ENCODE measurements at places on chromosomes 4 and X. TPM values are rescaled to one million over a fixed set of nuclear protein-coding genes. Genes with fewer than 3 reads are reported as not detected.

- H3K4me1 ChIP-seq = peaks cover 22% of the 10 kb centered on the region
- no peak for DNase-seq
- H3K27ac ChIP-seq = no peak overlapping the region
- no peak overlapping the region for H3K4me3 ChIP-seq
- H3K27me3 ChIP-seq = no peaks in the 10 kb centered on the region
- H3K36me3 ChIP-seq = no peaks in the 10 kb centered on the region
These were observed 72.9 kb upstream of the SPIN4 start for GRCh38 chrX:63424063-63424462.

DNA sequence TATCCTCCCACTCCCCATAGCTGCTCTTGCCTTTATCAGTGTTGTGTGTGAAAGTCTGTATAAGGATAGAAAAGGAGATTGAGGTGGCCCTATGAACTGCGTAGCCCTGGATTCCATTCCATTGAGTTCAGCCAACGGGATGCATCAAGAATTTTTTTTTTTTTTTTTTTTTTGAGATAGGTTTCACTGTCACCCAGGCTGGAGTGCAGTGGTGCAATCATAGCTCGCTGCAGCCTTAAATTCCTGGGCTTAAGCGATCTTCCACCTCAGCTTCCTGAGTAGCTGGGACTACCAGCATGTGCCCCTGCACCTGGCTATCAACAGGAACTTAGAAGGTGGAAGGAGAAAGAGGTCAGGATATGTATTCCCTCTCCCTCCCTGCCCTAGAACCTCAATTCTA lies 187.2 kb upstream of the SPRY1 start:
- no peak overlapping the region for H3K4me3 ChIP-seq
- 0 out of 2 replicates have a peak, but pooled peaks cover 4% of the 10 kb centered on the region for H3K4me1 ChIP-seq
- no peaks in the 10 kb centered on the region for H3K36me3 ChIP-seq
- H3K27ac ChIP-seq = no peak overlapping the region
- no peaks in the 10 kb centered on the region for H3K27me3 ChIP-seq

Gene FREM3
- not detected for total RNA-seq

DNA sequence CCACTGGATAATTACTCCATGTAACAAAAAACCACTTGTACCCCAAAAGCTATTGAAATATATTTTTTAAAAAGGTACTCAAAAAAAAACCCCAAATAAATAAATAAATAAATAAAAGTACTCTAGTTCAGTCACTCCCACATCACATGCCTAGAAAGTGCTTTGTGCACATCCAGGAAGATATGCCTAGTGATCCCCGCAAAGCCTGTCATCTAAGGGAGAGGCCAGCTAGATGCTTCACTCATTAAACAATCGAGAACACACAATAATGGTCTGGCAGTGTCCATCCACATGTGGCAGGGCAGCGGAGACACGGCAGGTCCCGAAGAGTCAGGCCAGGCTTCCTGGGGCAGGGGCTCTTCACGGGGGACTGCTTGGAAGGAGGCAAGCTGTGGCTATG lies 47.6 kb downstream of the RAB33B start:
- no peaks in the 10 kb centered on the region for H3K36me3 ChIP-seq
- no peak overlapping the region for H3K4me3 ChIP-seq
- no peak overlapping the region for H3K27ac ChIP-seq
- H3K27me3 ChIP-seq = no peaks in the 10 kb centered on the region
- H3K4me1 ChIP-seq = no peaks in the 10 kb centered on the region

GRCh38 chr4:6473264-6474052 lies 1.0 kb upstream of the PPP2R2C start:
- H3K27ac ChIP-seq = no peak overlapping the region
- H3K27me3 ChIP-seq = peaks cover 2% of the 10 kb centered on the region
- H3K36me3 ChIP-seq = no peaks in the 10 kb centered on the region
- H3K4me1 ChIP-seq = no peaks in the 10 kb centered on the region

Gene KLB
- total RNA-seq = 2.2 TPM

Gene AFF2
- 0.16 TPM for total RNA-seq

- H3K27ac ChIP-seq = no peak overlapping the region
- no peaks in the 10 kb centered on the region for H3K27me3 ChIP-seq
- no peak overlapping the region for H3K4me3 ChIP-seq
- no peaks in the 10 kb centered on the region for H3K4me1 ChIP-seq
- DNase-seq = no peak
These were observed 373.1 kb downstream of the PPARGC1A start for GRCh38 chr4:23516716-23517115.

DNA sequence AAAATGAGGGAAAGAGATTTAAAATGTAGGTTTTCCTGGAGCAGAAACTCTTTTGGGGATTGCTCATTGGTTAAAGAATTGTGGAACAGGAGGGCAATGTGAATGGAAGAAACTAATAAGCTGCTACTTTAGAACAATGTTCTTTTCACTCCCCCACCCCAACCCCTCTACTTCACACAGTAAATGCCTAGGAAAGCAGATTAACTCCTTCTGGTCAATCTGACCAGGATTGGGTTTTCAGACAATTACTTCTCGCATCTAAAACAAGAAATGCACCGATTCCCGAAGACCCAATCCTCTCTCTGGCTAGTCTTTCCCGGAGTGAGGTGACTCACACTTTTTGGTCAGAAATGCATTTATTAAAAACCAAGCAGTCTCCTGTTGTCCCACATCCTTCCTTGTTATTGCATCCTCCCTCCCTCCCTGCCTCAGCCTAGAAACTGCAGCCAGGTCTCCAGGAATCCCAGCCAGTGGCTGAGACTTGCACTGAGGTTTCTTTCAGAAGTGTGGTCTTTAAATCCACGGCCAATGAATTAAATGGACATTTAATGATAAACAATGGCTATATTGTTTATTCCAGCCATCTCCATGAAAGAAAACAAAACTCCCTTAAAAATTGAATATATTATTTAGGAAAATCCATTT lies 21.4 kb downstream of the MFAP3L start:
- H3K27me3 ChIP-seq = no peaks in the 10 kb centered on the region
- no peaks in the 10 kb centered on the region for H3K36me3 ChIP-seq
- no peaks in the 10 kb centered on the region for H3K4me1 ChIP-seq
- DNase-seq = no peak
- H3K27ac ChIP-seq = no peak overlapping the region

- H3K27ac ChIP-seq = peak overlapping the region; percentile 18
- H3K27me3 ChIP-seq = no peaks in the 10 kb centered on the region
- DNase-seq = no peak
- no peaks in the 10 kb centered on the region for H3K36me3 ChIP-seq
These were observed 87.8 kb upstream of the NPNT start for GRCh38 chr4:105807496-105807895.

GRCh38 chr4:168152837-168153500 lies 60.6 kb downstream of the ANXA10 start:
- H3K27me3 ChIP-seq = no peaks in the 10 kb centered on the region
- no peaks in the 10 kb centered on the region for H3K36me3 ChIP-seq
- no peaks in the 10 kb centered on the region for H3K4me1 ChIP-seq
- no peak for DNase-seq
- H3K4me3 ChIP-seq = no peak overlapping the region
- no peak overlapping the region for H3K27ac ChIP-seq

DNA sequence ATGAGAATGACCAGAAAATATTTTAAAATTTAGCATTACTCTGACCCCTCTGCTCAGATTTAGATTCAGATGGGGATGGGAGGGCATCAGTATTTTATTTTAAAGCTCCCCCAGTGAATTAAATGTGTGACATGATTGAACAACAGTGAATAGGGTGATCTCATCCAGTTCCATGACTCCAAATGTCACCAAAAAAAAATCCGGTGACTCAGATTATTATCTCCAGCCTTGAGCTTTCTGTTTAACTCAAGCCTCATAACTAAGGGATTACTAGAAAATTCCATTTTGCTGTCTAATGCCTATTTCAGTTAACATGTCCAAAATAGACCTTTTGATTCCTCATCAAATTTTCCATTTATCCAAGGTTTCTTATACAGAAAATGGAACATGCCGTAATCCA lies 121.8 kb upstream of the TMEM47 start:
- no peak overlapping the region for H3K27ac ChIP-seq
- H3K27me3 ChIP-seq = no peaks in the 10 kb centered on the region
- no peak overlapping the region for H3K4me3 ChIP-seq
- no peaks in the 10 kb centered on the region for H3K4me1 ChIP-seq

DNA sequence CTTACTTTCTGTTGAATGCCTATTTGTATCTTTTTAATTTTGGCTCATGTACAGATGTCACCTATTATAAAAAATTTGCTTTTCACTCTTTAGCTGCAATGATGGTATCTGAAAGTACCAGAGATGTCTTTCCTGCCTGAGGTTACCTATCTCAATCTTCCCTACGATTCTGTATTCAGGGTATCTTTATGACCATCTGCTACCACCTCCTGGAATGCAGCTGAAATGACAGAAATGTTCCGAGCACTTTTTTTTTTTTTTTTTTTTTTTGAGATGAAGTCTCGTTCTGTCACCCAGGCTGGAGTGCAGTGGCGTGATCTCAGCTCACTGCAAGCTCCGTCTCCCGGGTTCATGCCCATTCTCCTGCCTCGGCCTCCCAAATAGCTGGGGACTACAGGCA lies 136.4 kb downstream of the REPS2 start:
- H3K4me3 ChIP-seq = no peak overlapping the region
- DNase-seq = peak; percentile 10
- no peak overlapping the region for H3K27ac ChIP-seq

- no peaks in the 10 kb centered on the region for H3K27me3 ChIP-seq
- no peak overlapping the region for H3K27ac ChIP-seq
- DNase-seq = no peak
- no peaks in the 10 kb centered on the region for H3K4me1 ChIP-seq
- H3K36me3 ChIP-seq = no peaks in the 10 kb centered on the region
These were observed 184.5 kb upstream of the MBNL3 start for GRCh38 chrX:132673331-132673730.

DNA sequence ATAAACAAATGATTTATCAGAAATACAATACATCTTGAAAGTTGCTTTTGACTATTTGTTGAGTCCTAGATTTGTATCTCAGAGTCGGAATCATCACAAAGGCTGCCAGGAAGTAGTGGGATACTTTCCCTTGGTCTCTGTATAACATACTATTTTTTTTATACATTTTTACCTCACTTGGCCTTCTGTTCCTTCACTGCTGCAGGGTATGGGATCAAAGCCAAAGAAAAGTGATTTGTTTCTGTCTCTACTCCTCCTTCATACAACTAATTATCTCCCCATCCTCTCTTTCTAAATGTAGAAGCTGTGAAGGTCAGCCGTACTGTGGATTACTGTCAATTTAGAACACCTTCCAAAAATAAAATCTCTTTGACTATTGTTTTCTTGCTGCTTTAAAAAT lies 24.9 kb downstream of the PALLD start:
- H3K27me3 ChIP-seq = no peaks in the 10 kb centered on the region
- no peak overlapping the region for H3K4me3 ChIP-seq
- no peaks in the 10 kb centered on the region for H3K36me3 ChIP-seq

Gene WAS
- total RNA-seq = 0.43 TPM

DNA sequence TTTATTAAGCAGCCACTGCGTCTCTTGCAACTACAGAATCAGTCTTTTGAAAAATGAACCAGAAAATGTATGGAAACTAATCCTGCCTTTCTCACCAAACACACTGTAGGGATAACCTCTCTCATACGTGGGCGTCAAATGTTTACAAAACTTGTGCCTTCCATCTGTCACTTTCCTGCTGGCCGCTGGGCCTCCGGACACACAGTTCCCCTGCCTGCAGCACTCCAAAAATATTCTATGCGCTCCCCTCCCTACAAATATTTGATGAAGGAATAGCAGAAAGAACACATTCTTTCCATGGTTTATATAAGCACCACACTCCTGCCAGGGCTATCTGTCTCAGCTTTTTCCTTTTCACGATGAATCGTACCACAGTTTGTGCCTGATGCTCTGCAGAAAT lies 14.9 kb upstream of the CYTL1 start:
- DNase-seq = no peak
- H3K4me3 ChIP-seq = no peak overlapping the region
- 0 out of 2 replicates have a peak, but pooled peaks cover 9% of the 10 kb centered on the region for H3K4me1 ChIP-seq
- H3K27me3 ChIP-seq = no peaks in the 10 kb centered on the region
- H3K27ac ChIP-seq = no peak overlapping the region

DNA sequence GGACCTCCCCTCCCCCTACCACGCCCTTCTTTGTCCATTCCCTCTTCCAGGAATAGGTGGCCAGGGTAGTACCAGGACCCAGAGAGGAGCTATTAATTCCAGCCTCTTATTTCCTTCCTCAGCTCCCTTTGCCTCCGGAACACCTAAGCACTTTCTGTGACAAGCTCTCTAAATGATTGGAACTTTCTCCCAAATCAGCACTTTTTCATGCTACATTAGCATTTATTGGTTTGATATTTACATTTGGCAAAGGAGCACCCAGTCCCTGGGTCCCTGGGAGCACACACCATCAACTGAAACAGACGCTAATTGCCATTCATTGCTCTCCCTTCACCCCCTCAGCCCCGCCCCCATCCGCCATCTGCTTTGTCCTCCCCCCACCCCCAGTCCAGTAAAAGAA lies 182.0 kb upstream of the BCOR start:
- no peaks in the 10 kb centered on the region for H3K36me3 ChIP-seq
- peaks cover 14% of the 10 kb centered on the region for H3K4me1 ChIP-seq

Gene PPP1R2C
- not detected for total RNA-seq

Gene SLC26A1
- total RNA-seq = 9.6 TPM

DNA sequence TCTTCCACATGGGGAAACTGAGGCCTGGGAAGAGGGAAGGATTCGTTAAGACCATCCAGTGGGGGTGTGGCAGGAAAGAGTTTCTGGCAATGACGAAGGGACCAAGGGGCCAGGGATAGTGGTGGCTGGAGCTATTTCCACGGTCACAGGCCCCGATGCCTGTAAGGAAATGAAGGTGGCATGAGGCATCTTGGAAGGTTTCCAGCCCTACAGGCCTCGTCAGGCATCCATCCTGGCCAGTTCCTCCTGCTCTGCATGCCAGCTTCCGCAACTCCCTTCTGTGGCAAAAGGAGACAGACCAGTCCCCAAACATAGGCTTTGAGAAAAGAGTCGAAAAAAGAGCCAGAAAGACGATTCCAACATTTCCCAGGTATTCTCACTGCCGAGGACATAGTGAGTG lies 9.2 kb upstream of the C4orf50 start:
- DNase-seq = no peak
- H3K4me1 ChIP-seq = no peaks in the 10 kb centered on the region
- no peaks in the 10 kb centered on the region for H3K27me3 ChIP-seq
- H3K27ac ChIP-seq = no peak overlapping the region
- no peak overlapping the region for H3K4me3 ChIP-seq

DNA sequence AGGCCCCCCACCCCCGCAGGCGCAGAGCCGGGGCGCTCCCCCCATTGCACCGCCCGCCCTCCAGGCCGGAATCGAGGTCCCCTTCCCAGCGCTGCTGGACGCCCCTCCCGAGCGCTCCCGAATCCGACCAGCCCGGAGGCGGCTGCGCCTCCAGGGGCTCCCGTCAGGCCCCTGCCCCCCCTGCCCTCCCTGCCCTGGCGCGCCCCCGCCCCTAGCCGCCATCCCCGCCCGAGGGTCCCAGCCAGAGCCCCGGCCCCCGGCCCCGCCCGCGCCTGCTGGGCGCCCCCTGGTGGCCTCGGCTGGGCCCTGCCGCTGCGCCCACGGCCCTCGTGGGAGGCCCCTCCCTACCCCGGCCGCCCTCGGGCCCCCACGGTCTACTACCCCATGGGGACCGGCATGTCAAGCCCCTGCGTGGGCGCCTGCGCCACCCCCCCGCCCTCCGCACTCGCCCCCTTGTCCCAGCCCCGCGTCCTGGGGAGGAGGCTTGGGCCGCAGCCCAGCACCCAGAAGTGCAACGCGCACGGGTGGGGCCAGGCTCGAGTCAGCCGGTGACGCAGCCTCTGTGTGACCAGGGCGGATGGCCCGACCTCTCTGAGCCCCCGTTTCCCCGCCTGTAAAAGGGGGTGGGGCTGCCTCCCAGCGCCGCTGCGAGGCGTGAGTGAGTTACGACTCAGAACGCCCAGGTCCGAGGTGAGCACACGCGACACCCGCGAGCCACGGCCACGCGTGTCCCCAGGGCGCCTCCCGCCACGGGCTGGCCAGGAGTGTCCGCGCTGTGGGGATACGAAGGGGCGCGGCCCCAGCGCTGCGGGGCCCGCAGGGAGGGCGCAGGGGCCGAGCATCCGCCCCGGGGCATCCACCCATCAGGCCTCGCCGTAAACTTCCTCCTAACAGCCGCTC lies 104.9 kb downstream of the FAM53A start:
- H3K4me3 ChIP-seq = peak overlapping the region; percentile 40
- H3K27me3 ChIP-seq = no peaks in the 10 kb centered on the region
